Thoracic aorta (tissue), 2 donors: ENCODE measurements at places on chromosomes 1 and 21.

- no peak for DNase-seq
These were observed 76.4 kb downstream of the PTPRU start for GRCh38 chr1:29312469-29313461.

GRCh38 chr1:245776139-245776538, 621.4 kb downstream of the KIF26B start:
- no peak for DNase-seq

DNA sequence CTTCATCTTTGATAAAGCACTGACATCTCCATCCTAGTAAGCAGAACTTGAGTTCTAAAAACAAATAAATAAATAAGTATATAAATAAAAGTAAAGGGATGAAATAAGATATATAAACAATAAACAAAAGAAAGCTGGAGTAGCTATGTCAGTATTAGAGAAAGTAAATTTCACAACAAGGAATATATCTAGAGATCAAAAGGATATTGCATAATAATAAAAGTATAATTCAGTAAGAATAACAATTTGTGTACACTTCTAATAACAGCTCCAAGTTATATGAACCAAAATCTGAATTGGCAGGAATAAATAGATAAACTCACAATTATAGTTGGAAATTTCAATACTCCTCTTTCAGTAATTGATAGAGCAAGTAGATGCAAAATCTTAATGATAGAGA, 9.8 kb upstream of the CENPF start:
- no peak for DNase-seq

DNA sequence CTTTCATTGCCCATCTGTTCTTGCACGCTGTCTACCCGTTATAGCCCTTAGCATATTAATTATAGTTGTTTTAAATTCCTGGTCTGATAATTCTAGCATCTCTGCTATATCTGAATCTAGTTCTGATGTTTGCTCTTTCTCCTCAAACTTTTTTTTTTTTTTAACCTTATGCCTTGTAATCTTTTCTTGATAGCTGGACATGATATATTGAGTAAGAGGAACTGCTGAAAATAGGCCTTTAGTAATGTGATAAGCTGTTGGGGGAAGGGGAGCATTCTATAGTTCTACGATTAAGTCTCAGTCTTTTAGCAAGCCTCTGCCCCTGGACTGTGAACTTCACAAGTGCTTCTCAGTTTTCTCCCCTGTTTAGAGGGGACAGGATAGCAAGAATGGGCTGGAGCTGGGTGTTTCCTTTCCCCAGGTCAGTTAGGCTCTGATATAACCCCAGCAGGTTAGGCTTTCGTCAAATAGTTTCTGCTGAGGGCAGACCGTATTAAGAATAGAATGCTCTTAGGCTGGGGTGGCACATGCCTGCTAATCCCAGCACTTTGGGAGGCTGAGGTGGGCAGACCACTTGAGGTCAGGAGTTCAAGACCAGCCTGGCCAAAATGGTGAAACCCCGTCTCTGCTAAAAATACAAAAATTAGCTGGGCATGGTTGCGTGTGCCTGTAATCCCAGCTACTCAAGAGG, 62.2 kb downstream of the ZFYVE9 start:
- DNase-seq = no peak

DNA sequence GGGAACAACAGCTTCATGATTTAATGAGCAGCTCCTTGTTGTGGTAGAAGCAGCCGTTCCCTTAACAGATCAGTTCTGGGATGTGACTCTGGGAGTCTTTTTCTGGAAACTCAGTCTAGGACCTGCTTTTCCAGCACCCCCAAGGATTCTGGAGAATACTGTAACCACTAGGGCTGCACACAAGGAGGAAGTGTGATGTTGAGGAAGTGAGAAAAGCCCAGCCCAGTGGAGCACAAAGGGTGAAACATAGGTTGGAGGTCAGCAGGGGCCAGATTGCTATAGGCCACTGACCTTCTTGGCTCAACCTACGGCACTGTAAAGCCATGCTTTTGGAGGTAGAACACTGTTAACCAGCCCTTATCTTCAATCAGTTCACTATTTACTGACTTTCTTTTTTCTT, 10.1 kb upstream of the PLA2G5 start:
- no peak for DNase-seq

DNA sequence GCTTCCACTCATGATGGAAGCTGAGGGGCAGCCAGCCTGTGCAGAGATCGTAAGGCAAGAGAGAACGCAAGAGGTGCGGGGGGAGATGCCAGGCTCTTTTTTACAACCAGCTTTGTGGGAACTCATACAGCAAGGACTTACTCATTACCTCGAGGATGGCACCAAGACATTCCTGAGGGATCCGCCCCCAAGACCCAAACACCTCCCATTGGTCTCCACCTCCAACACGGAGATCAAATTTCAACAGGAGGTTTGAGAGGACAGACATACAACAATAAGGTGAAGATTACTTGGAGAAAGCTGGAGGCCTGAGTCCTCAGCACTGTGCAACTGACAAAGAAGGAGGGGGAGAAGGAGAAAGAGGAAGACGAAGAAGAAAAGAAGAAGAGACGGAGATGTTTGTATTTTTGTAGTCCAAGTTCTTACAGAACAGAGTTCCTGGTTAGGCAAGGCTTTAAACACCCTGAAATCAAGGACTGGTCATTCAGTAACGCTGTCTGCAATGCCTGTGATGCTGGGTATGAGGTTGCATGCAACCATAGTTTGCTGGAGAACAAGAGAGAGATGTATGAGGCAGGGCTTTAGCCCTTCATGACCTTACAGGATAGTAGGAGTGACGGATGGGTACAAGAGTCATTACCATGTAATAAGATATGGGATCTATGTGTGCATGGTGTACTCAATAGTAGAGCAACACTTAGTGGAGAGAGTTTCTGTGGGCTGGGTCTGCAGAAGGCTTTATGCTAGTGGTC, 19.7 kb upstream of the GALNT2 start:
- DNase-seq = no peak

DNA sequence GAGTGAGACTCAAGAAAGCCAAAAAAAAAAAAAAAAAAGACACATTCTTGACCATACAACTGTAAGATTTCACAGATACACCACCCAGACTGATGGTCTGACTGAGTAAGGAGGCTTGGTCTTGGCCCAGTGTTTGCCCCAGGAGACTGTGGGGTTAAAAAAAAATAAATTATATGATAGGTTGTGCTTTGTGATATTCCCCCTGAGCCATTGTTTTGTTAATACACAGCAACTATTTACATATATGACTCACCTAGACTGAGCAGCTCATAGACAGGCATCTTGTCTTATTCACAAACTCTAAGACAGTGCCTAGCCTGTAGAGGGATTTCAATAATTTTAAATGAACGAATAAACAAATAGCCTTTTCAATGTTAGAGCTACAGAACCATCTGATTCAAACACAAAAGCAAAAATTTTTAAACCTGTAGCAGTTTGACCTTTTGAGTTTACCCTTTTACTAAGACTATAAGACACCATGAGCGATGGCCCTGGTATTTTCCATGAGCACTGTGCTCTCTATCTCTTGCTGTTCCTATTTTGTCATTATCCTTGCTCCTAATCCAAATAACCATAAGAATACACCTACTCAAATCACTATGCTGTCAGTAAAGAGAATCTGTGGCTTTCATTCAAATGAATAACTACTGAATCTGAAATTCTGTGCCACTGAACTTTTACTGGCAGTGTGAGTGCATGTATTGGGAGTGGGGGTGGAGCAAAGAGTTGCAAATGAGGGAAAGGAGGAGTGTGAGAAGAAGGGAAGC, 199.4 kb upstream of the PTBP2 start:
- DNase-seq = no peak

DNA sequence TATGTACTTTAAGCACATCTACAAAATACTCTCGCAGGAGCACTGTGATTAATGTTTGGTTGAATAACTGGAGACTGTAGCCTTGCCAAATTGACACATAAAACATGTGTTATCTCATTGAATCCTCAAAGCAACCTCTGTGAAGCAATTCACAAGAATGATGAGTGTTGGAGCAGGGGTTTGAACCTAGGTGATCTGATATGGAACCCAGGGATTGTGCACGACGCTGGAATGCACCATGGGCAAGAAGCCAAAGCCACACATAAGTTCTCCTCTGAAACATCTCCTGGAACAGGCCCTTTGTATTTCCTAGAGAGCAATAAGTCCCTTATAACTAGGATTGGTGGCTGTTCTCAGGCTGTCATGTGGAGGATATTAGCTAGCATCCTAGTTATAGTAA, 124.6 kb upstream of the IVNS1ABP start:
- no peak for DNase-seq

- no peak for DNase-seq
These were observed 62.1 kb downstream of the BRWD1 start for GRCh38 chr21:39251326-39251725.

DNA sequence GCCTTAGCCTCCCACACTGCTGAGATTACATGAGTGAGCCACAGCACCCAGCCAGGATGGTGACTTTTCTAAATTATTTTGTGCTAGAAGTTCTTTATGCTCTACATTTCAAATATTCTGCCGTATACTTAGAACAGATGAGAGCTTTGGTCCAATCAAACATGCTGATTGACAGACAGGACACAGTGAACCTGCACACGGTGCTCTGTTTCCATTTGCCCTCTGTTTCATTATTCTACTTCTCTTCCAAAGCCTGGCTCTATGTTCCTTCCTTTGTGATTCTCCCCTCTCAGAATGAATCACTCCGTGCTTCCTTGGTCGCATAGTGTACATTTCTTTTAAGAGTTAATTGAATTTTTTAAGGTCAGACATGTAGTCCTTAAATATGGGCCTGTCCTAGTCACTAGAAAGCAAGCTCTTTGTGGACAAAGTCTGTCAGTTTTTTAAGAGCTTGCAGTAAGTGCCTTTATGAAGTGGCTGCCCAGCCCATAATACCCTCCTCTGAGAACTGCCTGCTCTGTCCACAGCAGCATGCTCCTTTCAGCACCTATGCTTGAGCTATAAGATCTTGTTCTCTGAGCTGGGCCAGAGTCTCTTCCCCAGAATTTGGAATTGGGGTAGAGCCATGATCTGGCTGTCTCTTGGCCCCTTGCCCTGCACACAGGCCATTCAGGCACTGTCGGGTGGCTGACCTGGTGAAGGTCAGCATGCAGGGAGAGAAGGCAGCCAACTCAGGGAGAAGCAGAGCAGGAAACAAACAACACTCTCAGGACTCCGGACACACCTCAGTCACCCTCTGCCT, 66.8 kb upstream of the SLC44A3 start:
- DNase-seq = no peak

DNA sequence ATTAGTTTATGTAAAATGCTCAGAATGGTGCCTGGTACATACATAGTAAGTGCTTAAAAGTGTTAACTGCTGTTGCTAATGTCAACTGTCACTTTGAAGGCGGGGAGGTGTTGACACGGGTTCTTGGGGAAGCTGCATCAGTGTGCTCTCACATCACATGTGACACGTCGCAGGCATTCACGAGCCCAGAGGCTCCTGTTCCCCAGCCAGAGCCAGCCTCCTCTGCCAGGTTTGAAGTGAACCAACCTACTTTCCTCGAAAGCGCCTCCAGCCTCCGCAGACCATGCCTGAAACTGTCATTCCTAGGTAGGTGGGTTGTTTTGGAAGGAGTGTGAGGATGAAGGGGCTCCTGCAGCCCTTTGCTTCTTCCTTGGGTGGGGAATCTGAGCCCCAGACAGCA, 13.8 kb downstream of the GALNT2 start:
- no peak for DNase-seq

GRCh38 chr1:87243573-87243972, 85.1 kb upstream of the LMO4 start:
- DNase-seq = no peak

- DNase-seq = no peak
These were observed 141.8 kb downstream of the TTLL7 start for GRCh38 chr1:83857103-83857502.

DNA sequence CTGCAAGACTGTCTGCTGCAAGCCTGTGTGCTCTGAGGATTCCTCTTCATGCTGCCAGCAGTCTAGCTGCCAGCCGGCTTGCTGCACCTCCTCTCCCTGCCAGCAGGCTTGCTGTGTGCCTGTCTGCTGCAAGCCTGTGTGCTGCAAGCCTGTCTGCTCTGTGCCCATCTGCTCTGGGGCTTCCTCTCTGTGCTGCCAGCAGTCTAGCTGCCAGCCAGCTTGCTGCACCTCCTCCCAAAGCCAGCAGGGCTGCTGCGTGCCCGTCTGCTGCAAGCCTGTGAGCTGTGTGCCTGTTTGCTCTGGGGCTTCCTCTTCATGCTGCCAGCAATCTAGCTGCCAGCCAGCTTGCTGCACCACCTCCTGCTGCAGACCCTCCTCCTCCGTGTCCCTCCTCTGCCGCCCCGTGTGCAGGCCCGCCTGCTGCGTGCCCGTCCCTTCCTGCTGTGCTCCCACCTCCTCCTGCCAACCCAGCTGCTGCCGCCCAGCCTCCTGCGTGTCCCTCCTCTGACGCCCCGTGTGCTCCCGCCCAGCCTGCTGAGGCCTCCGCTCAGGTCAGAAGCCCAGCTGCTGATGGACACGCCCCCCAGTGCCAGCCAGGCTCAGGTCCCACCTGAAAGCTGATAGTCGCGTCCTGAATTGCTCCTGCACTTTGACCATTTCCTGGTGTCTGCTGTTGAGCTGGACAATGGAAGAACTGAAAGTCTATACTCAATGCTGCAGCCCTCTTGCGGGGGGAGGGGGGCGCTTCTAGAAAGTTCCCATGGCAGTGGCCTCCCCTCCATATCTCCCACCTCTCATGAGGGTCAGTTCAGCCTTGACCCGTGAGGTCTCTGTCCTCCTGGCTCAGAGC, 1.2 kb downstream of the KRTAP10-4 start:
- no peak for DNase-seq

GRCh38 chr1:31765041-31765467, 914 bp upstream of the ADGRB2 start:
- DNase-seq = no peak

- no peak for DNase-seq
These were observed 27.5 kb upstream of the CASQ2 start for GRCh38 chr1:115796036-115796435.

DNA sequence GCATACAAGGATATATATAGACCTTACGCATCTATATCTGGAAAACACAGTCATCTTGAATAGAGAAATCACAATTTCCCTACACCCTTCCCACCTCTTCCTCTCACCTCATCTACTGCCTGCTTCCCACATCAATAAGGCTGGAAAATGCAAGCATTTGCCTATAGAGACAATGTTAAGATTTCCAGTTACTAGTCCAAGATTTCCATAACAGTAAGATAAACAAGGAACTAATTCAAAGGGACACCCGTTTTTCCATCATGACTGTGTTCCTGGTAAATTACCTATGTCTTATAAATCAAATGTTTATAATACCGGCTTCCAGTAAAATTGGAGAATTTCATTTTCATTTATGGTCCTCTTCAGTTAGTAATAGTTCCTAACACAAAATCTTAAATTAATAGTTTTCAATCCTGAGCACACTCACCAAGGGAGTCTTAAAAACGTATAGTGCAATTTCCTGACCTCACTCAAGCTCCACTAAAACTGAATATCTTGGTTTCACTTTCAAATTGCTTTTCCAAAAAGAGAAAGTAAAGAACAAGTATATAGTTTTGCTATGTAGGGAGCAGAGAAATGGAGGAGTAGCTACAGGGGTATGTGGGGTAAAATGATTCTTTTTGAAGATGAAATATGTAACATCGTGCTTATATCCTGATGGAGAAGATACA, 398.7 kb downstream of the PLPP3 start:
- no peak for DNase-seq

- no peak for DNase-seq
These were observed 23.1 kb upstream of the ROR1 start for GRCh38 chr1:63750721-63751120.
